Naive thymus-derived CD8-positive, alpha-beta T cell (primary cell): ENCODE measurements at places on chromosomes 12 and 14.
A peak's percentile ranks its signal among the peaks of the same experiment; 100 is the strongest.

GRCh38 chr12:121992059-121992879, 29.4 kb upstream of the BCL7A start:
- DNase-seq = peak; percentile 37

- DNase-seq = no peak
Observed at GRCh38 chr12:76943008-76943407, 64.2 kb upstream of the CSRP2 start.

GRCh38 chr14:39957290-39957689, 525.1 kb upstream of the FBXO33 start:
- DNase-seq = no peak

DNA sequence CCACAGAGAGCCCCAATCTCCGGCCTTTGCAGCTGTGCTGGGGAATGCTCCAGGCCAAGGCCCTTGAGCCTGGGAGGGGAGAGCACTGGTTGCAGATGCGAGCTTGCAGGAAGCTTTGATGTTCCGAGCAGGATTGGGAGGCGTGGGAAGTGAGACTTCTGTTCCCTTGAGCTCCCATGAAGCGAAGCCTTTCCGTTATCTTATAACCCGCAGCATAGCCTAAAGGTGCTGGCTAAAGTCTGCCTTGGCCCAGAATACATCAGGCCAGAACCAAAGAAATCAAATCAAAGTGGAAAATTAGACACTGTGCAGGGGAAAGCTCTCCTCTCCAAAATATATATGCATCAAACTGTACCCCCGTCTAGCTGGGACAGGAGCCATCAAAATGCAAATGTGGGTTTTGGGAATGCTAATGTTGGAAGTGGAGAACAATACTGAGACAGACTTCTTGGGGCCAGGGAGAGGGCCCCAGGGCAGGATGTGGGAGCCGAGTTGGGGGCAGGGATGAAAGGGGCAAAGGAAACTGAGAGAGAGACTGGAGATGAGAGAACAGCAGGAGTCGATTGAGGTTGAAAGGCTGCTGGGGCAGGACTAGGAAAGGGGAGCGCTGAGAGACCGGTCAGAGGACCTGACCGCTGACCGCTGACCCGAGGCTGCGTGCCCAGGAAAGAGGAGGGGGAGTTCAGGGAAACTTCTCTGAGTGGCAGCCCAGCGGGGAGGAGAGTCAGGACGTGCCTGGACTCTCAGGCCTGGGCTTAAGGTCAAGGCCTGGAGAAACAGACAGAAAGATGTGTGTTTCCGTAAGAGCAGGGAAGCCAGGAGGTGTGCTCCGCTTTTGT, 152.2 kb upstream of the PARP11 start:
- DNase-seq = no peak

- no peak for DNase-seq
Observed at GRCh38 chr12:114339626-114340025, 66.3 kb downstream of the TBX5 start.

GRCh38 chr12:26473291-26473690, 277.9 kb downstream of the SSPN start:
- no peak for DNase-seq

DNA sequence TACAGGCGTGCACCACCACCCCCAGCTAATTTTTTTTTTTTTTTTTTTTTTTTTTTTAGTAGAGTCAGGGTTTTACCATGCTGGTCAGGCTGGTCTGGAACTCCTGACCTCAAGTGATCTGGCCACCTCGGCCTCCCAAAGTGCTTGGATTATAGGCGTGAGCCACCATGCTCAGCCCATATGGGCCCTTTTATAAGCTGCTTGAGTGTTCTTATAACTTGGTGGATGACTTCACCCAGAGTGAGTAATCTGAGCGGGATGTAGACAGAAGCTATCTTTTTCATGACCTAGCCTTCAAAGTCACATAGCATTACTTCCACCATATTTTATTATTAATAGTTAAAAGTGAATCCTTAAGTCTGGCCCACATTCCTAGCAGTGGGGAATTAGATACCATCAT, 16.4 kb downstream of the BBOF1 start:
- DNase-seq = no peak

DNA sequence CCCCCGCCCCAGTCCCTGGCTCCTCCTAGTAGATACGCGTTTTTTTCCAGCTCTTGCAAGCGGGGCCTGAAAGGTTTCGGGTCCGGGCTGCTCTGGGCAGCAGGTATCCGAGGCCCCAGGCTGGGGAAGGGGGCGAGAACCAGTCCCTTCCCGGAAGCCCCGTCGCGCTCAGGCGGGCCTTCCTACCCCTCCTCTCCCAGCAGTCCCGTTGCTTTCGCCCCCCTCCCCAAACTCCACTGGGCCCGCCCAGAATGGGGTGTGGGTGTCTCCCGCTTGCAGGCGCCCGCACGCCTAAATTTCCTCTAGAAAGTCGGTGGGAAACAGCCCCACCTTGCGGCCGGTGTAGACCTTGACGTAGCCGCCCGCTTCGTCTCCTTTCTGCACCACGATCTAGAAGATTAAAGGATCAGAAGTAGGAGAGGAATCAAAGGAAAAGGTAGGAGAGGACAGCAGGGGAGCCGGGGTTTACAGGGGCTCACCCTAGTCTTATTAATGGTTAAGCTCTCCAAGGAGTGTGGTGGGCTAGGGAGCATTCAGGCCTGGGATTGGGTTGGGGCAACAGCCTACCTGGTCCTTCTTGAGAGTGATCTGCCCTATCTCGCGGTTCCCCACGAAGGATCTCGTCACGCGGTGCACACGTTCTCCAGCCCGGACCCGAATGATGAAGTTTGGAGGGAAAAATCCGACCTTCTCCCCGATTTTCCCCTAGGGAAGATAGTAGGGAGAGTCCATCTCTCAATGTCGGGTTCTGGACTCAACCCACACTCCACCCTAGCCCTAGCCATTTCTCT, 7.3 kb downstream of the STAC3 start:
- DNase-seq = peak; percentile 75

GRCh38 chr12:52644078-52644415, 8.0 kb downstream of the KRT2 start:
- DNase-seq = no peak

GRCh38 chr14:28751467-28752058, 15.0 kb upstream of the FOXG1 start:
- DNase-seq = no peak

- peak; percentile 45 for DNase-seq
Observed at GRCh38 chr12:6946033-6946919, 2.5 kb downstream of the C12orf57 start.

- peak; percentile 17 for DNase-seq
Observed at GRCh38 chr12:108730365-108731104, 783 bp downstream of the CORO1C start.

DNA sequence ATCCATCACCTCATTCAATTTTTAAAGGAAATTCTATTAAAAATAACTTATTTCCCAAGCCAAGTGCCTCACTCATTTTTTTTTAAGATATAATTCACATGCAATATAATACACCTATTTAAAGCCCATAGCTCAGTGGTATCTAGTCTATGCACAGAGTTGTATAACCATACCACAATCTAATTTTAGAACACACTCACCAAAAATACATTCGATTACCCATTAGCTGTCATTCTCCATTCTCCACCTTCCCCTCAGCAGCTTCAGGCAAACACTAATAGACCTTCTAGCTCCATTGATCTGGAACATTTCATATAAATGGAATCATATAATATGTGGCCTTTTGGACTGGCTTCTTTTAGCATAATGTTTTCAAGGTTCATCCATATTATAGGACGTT, 49.5 kb downstream of the CLMN start:
- DNase-seq = no peak

DNA sequence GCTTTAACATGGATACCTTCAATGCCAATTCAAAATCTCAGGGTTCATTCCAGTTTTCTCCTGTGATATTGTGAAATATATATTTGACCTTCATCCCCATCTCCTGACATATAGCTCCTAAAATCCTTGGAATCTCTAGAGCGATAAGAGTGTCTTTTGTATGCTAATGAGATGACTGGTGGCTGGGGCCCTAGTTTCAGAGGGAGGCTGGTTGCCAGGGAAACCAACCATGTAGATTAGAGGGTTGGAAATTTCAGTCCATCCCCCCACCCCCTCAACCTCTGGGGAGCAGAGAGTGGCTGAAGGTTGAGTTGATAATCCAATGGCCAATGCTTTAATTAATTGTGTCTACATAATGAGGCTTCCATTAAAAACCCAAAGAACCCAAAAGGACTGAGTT, 59.4 kb downstream of the SDR9C7 start:
- DNase-seq = no peak

DNA sequence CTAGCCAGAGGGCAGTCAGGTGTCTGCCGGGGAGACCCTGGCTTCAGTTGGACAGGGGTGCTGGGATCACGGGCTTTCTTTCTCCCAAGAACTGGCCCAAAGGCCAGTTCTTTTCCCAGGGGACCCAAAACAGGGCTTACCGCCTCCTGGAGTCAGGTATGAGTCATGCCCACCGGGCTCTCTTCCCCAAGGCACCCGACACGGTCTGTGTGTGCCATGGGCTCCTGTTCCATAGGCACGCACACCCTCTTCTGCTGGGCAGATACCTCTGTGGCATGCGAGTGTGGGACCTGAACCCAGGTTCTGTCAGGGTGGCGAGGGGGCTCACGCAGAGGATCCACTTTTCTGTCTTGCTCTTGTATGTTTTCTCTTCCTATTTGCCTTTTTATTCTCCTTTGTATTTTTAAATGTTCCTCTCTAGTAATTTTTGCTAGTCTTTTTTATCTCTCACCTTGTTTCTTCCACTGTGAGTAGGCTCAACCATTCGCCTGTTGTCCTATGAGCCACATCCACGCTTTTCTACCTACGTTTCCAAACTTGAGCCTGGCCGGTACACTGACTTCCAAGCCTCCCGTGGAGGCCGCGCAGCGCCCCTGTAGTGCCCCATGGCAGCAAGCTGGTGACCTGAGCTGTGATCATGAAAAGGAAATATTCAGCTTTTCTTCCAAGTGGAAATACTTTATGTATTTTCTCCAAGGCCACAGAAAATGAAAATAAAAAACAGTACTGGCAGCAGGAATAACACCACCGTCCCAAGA, 362.2 kb downstream of the CACNA1C start:
- no peak for DNase-seq

DNA sequence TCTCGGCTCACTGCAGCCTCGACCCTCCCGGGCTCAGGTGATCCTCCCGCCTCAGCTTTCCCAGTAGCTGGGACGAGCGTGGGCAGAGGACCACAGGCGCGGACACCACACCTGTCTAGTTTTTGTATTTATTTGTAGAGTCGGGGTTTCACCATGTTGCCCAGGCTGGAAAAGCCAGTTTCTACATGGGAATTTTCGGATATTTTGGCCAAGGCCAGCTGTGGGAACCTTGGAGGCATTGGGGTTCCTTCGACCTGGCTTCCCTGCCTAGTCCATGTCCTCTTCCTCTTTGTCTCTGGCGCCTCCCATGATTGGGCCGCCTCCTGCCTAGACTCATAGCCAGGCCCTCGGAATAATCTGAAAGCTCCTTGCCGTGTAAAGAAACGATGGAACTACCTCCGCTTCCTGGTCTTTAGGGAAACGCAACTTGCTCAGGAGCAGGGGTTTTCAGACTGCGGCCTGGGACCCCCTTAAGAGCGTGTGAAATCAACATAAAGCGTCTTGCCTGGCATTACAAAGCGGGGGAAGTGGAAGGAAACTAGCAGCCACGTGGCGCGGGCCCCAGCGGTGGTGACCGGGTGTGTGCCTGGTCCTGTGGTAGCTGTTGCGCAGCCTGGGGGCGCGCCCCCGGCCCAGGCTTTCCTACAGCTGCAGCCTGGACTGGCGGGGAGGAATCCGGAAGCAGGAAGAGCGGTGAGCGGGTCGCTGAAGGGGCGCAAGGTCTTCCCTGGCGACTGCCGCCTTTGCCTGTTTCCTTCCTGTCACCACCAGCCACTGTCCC, 1.4 kb upstream of the HSP90AA1 start:
- DNase-seq = peak; percentile 69

GRCh38 chr12:79859646-79860045, 75.3 kb downstream of the PPP1R12A start:
- no peak for DNase-seq

DNA sequence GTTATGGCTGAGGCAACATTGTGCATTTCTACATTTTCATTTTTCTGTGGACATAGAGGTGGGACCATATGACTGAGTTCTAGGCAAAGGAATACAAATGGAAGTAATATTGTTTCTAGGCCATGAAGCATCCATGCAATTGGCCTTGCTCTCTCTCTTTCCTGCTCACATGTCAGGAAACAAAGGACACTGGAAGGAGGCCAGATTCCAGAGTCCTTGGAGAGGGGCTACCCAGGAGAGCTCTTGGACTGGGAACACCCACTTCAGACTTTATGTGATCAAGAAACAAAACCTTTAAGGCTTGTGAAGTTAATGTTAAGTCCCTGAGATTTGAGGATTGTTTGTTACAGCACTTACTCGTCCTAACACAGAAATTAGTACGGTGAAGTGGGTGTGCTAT, 32.8 kb downstream of the PDZRN4 start:
- DNase-seq = no peak

GRCh38 chr12:67450441-67450840, 181.3 kb downstream of the CAND1 start:
- no peak for DNase-seq

GRCh38 chr14:70654632-70655031, 12.9 kb downstream of the TTC9 start:
- DNase-seq = no peak

DNA sequence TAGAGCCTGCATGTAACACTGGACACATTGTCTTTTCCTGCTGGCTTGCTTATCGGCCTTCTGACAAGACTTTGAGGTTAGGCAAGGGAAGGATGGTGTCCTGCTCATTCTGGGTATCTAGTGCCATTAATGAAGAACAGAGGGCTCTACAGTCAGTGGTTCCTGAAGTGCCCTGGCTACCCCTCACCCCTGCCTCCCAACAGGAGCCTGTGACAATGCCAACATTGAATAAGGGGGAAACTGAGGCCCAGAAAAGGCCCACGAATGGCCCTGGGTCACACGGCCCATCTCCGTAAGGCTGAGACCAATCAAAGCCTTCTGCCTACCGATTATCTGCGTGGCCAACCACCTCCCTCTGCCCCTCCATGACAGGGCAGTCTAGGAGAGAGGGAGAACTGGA, 2.1 kb downstream of the IFI27L2 start:
- DNase-seq = no peak

DNA sequence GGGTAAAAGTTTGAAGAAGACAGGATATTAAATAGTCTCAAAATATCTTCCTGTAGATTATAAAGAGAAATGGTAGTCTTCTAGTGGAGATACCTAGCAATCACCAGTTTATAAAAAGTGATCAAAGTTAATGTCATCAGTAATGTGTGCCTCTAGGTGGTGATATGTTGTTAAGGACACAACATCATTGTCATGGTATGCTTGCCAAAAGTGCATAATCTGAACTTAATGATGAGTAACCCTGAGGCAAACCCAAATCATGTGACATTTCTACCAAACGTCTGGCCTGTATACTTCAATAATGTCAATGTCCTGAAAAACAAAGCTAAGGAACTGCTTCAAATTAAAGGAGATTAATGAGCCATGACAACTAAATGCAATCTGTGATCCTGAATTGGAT, 214.7 kb downstream of the PHLDA1 start:
- no peak for DNase-seq

DNA sequence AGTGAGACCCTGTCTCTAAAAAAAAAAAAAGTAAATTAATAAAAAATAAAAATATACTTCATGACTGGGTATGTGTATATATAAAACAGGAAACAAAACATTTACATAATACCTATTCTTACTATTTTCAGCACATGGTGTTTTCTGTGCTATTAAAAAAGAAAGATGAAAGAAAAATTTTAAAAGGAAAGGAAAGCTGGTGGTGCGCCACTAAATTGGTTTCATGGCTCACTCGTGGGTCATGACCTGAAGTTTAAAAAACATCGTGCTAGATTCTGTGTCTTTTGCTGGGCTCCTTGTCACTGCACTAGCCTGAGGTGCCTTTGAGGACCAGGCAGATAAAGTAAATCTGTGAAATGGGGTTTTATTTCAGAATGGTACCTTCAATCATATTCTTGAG, 69.8 kb downstream of the IFT43 start:
- DNase-seq = no peak

- DNase-seq = no peak
Observed at GRCh38 chr12:32124637-32125036, 18.0 kb downstream of the BICD1 start.
